HFFc6 (cell line): ENCODE measurements at places on chromosomes 5 and 9. TPM values are rescaled to one million over a fixed set of nuclear protein-coding genes. Genes with fewer than 3 reads are reported as not detected.
A peak's percentile ranks its signal among the peaks of the same experiment; 100 is the strongest.

Gene SV2C
- not detected in 3 replicates for total RNA-seq

Gene SLC22A5
- total RNA-seq = 4.7 to 5.5 TPM (median 5.3 TPM) in 3 replicates

Gene GLDC
- total RNA-seq = 0.32 to 0.37 TPM (median 0.33 TPM) in 3 replicates

Gene TMC1
- total RNA-seq = 0.68 to 1.4 TPM (median 1.1 TPM) in 3 replicates

Gene IL4
- not detected in 3 replicates for total RNA-seq

Gene IFNB1
- not detected in 3 replicates for total RNA-seq

Gene PROP1
- not detected in 3 replicates for total RNA-seq

Gene GLRA1
- total RNA-seq = not detected in 3 replicates

DNA sequence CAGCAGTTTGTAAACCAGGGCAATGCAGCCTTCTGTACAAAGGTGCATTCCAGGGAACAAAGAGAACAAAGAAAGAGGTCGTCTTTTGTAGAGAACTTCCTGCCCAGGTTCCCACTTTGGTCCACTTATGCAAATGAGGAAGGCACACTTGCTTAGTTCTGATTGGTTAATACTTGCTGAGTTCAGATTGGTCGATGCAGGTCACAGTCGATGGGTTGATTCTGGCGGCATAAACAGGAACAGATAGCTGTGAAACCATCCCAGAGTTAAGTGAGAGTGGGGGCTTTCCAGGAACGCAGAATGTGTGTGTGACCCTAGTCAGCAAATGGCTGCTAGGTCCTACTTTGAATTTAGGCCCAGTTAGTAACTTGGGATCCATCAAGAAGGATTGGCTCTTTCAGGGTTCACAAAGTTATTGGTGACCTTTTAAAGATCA lies 1.8 kb upstream of the ADAMTS13 start:
- DNase-seq = no peak

- DNase-seq = no peak
Measured at GRCh38 chr5:178486239-178486641, 104.0 kb downstream of the COL23A1 start.

GRCh38 chr5:180172447-180173197 lies 36.4 kb downstream of the RASGEF1C start:
- no peak for DNase-seq

GRCh38 chr9:113913426-113914195 lies 37.5 kb downstream of the ZNF618 start:
- DNase-seq = no peak

DNA sequence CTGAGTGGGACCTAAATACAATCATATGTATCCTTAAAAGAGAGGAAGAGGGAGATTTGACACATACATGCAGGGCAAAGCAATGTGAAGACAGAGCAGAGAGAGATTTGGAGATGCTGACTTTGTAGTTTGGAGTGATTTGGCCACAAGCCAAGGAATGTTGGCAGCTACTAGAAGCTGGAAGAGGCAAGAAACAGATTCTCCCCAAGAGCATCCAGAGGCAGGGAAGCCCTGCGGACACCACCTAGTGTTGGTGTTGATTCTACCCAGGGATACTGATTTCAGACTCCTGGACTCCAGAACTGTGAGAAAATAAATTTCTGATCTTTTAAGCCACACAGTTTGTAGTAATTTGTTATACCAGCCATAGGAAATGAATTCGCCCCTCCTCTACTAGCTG lies 64.9 kb upstream of the OSMR start:
- DNase-seq = peak; percentile 27

DNA sequence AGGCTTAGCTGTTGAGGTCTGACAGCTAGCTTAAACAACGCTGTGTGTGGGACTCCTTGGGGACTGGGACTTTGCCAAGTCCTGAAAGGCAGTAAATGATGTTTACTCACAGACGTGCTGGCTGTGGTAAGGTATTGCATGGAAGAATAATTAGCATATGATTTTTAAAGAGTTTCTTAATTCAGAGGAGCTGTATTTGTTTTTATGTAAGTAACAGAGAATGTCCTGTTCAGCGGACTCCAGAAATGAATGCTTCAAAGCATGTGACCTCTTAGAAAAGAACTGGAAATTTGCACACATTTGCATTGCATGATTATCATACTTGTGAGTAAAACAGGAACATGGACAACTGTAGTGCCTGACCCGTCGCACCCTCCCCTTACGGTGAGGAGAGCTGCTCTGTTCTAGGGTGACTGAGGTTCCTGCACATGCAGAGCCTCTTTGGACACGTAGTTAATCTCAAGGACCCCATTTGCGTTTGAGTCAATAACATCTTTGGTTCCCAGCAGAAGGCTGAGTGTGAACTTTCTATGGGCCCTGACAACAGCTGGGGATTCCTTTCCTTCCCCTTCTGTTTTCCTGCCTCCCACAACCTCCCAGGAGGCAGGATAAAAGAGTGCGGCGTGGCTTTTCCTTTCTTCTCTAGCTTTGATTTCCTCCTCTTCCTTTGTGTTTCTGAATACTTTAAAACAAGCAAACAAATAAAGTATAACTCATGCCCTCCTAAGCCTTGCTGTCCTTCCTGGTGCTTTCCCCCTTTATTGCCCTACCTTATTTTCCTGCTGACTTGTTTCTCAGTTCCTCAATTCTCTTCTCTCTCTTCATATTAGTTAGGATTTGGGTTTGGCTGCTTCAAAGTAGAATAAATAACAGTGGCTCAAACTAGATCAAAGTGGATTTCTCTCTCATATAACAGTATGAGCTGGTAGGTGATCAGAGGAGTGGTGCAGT lies 157.2 kb upstream of the CD180 start:
- no peak for DNase-seq

GRCh38 chr9:122816163-122816867 lies 12.1 kb downstream of the PDCL start:
- DNase-seq = no peak

GRCh38 chr5:168327019-168327421 lies 35.6 kb downstream of the WWC1 start:
- peak; percentile 22 for DNase-seq

DNA sequence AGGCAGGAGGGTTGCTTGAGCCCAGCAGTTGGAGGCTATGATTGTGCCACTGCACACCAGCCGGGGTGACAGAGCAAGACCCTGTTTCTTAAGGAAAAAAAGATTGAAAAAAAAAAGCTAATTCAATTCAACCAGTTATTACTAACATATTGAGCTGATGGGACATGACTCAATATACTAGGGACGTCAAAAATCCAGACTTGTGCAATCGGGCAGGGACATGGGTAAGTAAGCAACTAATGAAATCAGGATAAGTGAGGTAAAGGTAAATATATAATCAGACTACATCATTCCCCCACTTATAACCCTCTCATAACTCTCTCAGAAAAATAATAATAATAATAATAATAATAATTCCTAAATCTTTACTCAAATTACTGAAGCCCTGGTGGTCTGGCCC lies 975 bp upstream of the HAVCR1 start:
- no peak for DNase-seq

DNA sequence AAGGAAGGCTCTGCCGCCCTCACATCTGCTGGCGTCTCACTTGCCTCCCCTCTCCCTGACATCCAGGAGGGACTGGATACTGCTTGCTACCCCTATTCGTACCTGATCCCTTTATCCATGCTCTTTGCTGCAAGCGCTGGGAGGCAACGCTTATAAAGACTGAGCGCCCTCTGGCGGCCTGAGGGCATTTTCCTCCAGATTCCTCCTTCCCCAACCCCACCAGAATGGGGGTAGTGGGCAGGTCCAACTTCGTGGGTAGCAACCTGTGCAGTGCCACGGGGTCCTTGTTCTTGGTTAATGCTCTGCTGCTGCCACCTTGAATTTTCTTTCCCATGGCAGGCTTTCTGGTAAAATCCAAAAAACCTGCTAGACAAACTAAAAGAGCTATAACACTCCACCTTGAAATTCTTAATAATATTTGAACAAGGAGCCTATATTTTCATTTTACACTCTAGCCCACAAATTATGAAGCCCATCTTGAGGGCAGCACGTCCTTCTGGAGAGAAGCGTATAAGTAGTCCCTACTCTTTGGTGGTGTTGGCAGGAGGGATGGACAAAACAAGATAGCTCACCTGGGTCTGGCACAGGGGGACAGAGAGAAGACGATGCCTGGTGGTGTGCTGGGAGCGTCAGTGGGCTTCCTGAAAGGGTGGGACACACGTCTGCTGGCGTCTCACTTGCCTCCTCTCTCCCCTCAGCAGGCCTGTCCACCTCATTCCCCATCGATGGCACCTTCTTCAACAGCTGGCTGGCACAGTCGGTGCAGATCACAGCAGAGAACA lies 52.5 kb downstream of the JADE2 start:
- peak; percentile 49 for DNase-seq

DNA sequence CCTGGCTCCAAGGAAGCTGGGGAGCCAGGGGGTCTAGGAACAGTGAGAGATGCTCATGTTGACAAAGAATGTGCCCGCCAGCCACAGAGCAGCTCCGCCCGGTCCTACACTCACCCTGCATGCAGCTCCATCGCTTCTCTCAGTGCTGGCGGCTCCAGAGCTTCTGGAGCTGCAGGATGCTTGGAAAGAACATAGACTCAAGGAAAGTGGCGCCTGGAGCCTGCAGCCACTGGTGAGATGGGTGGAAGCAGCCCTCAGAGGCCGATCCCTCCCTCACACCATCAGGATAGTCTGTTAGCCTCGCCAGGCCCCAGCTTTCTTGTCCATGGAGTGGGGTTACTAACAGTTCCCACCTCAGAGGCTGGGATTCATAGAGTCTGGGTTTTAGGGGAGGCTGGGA lies 26.4 kb upstream of the SLC6A19 start:
- DNase-seq = no peak

DNA sequence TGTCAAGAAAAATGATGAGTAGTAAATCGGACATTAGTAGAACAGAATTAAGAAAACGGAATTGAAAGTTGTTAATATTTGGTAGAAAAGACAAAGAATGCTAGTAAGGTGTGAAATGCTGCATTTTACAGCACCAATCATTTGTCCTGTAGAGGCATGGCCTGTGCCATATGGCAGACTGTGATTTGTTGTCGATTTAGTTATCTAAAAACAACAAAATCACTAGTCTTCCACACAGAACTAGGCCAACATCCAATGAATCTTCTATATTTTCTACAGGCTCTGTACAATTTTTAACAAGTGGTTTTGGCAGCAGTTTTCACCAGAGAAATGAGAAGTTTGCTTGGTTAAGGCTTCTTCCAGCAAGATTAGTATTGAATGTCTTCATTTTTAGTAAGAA lies 10.4 kb downstream of the HNRNPK start:
- no peak for DNase-seq

- DNase-seq = no peak
Measured at GRCh38 chr5:112018846-112019245, 261.9 kb upstream of the NREP start.

DNA sequence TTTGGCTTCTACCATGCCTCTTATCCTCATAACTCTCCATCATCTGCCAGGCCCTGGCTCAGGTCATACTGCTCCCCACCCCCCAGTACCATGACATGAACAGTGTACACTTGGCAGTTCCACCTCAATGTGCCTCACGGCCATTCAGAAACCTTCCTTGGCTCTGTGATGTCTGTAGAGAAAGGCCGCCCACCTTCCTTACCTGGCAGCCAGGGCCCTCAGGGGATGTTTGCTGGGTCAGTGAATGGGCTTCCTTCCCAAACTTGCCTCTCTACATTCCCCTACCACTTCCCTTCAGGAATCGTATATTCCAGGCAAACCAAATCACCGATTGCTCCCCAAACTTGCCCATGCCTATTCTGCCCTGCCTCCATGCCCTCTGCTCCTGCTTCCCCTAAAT lies 101.1 kb downstream of the PSD2 start:
- no peak for DNase-seq

DNA sequence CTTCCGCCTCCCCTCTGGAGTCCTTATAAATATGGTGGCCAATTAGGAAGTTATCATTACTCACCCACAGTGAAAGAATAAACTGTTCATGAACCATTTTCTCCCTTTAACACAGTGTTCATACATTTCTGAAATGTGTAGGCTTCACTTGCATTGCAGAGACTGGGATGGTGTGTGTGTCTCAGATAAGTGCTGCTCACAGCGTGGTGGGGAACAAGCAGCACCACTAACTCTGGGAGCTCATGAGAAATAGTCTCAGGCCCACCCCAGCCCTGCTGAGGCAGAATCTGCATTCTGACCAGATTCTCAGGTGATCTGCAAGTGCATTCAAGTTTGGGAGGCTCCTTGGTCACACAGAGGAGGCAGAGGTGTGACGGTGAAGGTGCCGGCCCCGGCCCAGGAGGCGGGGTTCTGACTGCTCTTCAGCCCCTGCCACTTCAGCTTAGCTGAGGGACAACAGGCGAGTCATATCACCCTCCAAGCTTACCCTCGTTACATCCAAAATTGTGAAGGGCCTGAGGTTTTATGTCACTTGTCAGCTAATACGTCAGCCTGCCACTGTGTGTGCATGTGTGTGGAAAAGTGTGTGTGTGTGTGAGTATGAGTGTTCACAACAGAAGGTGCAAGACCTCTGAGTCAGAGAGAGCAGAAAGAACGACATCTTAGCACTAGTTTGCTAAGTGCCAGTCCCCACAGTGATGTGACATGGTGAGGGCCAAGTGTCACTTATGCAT lies 34.7 kb downstream of the DAP start:
- no peak for DNase-seq

- DNase-seq = no peak
Measured at GRCh38 chr5:152625696-152626095, 220.6 kb upstream of the NMUR2 start.

DNA sequence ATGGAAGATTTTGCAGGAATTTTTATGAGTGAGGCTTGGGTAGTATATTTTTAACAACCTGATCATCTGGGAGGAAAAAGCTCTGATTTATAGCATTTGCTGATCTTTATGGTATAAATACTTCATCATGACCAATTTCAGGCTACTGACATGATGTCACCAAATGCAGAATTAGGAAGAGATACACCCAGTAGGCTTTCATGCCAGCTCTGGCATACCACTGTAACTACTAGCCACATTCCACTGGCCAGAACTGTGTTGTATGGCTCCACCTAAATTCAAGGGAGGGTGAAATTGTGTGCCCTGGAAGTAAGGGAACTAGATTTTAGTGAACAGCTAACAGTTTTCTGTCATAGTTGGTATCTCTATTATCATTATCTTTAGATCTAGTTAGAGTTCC lies 17.6 kb downstream of the AP3S1 start:
- peak; percentile 36 for DNase-seq

GRCh38 chr9:126320158-126320922 lies 6.3 kb upstream of the MVB12B start:
- no peak for DNase-seq

- DNase-seq = no peak
Measured at GRCh38 chr9:71592400-71592799, 175.9 kb downstream of the CEMIP2 start.

- no peak for DNase-seq
Measured at GRCh38 chr9:109499631-109500410, 1.7 kb upstream of the PTPN3 start.
